Stimulated activated naive CD4-positive, alpha-beta T cell treated with Interleukin-2 at 50 U/mL for 16 hours (primary cell): ENCODE measurements at places on chromosomes 7 and 10.

- no peak for DNase-seq
Measured at GRCh38 chr10:126398924-126399323, 10.6 kb upstream of the ADAM12 start.

DNA sequence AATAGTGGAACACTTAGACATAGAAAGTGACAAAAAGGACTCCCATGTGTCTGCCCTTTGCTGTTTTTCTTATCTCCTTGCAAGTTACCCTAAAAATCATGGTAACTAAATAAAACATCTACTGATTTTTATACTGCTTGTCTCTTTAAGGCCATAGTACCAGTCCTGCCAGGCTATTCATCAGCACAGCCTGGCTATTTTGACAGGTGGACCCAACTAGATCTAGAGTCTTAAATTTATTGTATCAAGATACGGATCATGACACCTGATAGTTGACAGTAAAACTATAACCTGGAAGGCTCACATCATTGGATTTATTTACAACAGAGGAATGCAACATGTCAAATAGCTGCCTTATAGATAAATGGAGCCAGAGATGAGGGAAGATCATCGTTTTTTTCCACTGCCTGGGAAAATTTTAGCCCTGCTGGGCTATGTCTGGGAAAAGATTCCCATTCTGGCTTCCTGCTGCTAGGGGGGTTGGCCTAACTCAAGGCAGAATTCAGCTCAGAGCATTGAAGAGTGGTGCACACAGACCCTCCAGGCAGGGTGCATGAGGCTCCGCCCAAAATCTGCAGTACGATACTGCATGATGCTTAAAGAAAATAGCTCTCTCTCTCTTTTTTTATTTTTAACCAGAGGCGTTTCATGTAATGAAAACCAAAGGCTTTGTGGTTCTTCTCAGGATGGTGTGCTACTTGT is 292.0 kb upstream of the FZD8 start:
- DNase-seq = no peak

GRCh38 chr7:13414181-13414580 is 575.3 kb downstream of the ETV1 start:
- DNase-seq = no peak

DNA sequence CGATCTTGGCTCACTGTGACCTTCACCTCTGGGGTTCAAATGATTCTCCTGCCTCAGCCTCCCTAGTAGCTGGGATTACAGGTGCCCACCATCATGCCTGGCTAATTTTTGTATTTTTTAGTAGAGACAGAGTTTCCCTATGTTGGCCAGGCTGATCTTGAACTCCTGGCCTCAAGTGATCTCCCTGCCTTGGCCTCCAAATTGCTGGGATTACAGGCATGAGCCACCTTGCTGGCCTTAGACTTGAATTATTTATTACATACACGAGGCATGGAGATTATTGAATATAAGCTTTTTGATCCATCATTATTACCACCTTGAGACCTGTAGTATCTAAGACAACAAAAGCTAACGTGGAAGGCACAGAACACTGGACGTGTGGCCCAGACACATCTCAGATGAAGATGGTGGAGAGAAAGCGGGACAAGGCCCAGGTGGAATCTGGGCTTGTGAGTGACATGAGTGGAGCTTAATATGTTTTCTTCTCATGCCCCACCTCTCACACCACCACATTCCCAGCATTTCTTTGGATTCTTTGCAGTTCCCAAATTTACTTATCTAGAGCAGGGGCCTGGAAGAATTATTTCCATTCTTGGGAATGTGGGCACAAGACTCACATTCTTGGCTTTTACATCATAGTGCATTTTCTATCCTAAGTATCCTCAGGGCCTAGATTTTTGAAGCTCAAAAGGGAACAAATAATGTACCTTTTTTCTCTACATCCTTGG is 76.6 kb downstream of the SUGCT start:
- no peak for DNase-seq
